ENCODE measurements at places on chromosomes 2 and 18.

- no peak for DNase-seq
Measured at GRCh38 chr2:238926761-238927611, 79.1 kb downstream of the TWIST2 start.

DNA sequence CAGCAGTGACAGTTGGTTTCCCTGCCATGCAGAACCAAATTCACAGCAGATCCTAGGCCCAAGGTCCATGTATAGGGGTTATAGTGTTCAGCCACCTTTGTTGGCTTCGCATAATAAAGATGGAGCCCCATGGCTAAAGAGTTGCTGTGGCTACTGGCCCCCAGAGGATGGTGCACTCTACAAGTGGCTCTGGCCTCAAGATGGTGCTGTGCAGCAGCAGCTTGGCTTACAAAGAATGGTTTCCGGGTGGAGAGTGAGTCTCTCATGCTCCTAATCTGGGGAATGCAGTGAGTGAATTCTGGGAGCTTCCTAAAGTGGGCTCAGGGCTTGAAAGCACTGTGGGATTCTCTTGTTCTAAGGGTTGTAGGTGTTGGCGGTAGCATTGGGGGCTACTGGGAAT is 1199.7 kb downstream of the CNTNAP5 start:
- peak; percentile 0 for DNase-seq

DNA sequence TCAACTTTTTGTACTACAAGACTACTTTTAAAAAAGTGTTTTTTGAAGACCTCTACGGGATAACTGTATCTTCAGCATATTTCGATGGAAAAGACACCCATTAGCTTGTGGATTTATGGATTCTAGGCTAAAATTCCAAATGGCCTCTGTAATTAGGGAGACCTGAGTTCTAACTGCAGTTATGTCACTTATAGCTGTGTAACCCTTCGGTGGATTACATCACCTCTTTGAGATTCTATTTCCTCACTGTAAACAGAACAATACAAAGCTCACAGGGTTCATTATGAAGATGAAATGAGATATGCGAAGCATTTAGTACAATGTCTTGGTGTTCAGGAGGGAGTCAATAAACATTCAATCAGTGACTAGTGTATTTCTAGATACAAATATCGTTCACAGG is 24.2 kb downstream of the LMAN2L start:
- DNase-seq = no peak

- no peak for DNase-seq
Measured at GRCh38 chr2:131493199-131493968, 1.2 kb upstream of the MZT2A start.

DNA sequence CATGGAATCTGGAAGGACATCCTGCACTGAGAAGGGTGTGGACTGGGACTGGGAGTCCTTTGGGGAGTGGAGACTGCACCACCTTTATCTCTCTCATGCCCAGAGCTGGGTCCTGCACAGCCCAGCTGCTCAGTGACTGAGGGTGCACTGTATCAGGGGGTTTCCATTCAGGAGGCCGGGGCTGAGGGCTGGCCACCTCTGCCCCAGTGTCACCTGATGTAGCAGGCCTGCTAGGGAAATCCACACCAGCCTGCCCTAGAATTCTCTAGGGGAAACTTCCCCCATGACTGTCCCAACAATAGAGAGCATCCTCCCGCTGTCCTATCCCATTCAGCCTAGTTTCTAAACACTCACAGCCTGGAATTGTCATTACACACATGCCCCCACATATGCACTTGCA is 116.7 kb downstream of the CTIF start:
- no peak for DNase-seq

DNA sequence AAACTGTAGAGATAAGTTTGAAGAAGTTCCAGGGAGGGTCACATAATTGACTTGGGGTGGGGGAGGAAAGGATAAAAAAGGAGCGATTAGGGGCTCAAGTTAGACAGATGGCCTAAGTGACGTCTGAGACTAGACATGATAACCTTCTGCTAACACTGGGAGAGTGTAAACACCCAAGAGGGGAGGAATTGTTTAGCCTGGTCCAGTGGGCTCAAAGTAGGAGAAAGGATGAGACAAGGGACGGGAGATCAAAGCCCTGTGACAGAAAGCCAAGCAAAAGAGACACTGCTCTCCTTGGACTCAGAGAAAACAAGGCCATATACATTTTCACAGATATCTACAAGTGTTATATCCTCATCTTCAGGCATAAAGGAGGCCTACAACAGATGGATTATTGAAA is 45.5 kb upstream of the IHH start:
- DNase-seq = no peak

- DNase-seq = no peak
Measured at GRCh38 chr18:41917181-41917580, 37.9 kb upstream of the PIK3C3 start.

- no peak for DNase-seq
Measured at GRCh38 chr18:5466256-5466655, 77.5 kb downstream of the EPB41L3 start.

DNA sequence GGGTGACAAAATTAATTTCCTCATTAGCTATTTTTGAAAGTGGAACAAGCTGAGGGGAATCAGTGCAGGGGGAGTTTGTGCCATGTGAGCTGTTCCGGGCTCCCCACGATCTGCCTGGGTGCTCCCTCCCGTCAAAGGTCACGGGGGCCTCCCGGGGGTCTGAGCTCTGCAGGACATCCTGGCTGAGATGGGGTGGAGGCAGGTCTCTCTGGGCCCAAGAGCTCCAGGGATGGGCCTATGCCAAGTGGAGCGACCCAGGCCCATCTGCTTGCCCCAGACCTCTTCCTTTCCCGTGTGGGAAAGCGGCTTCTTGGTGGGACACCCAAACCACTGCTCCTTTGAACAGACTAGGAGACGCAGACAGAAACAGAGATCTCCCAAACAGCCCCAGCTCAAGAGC is 143.3 kb upstream of the ID2 start:
- DNase-seq = no peak

GRCh38 chr2:84963692-84964405 is 7.1 kb upstream of the KCMF1 start:
- DNase-seq = no peak

- DNase-seq = no peak
Measured at GRCh38 chr2:169225233-169225750, 137.0 kb downstream of the LRP2 start.

DNA sequence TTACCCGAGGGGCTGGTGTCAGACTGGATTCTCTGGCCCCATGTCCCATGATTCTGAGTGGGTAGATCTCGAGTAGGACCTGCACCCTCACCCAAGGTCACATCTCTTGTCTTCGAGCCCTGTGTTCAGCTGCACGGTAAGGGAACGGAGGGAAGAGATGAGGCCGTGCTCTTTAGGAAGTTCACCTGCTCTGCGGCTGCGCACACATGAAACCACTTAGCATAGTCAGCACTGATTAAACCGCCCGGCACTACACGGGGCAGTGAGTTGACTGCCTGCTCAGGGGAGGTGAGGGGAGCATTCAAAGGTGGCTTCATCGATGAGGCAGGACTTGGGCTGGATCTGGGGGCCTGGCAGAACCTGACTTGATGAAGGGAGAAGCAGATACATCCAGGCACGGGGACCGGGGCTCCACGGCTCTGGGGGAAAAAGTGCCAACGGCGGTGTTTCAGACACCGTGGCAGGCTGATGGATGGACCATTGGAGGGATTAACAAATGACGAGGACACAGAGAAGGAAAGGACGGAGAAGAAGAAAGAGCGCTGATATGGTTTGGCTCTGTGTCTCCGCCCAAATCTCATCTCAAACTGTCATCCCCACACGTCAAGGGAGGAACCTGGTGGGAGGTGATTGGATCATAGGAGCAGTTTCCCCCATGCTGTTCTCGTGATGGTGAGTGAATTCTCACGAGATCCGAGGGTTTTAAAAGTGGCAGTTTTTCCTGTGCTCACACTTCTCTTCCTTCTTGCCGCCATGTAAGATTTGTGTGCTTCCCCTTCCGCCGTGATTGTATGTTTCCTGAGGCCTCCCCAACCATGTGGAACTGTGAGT is 248.6 kb downstream of the CYP26B1 start:
- DNase-seq = no peak

DNA sequence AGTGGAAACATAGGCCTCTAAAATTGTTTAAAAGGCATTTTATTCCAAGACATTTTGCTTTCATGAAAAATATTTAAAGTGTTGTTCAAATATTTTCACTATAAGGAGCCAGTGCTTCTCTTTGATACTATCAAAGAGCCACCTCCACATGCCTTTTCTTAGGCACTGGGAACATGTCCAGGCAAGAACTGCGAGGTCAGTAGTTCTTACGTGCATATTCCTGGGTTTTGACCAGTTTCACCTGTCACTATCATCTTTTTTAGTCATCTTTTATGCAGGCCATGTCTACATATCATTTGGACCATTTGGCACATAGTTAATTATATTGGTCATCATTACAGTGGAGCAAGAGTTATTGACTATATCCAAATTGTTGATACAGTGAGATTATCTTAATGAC is 195.3 kb downstream of the CCDC85A start:
- DNase-seq = no peak
